ENCODE measurements at places on chromosomes 2 and 18.

- no peak for DNase-seq
Observed at GRCh38 chr2:234083572-234084348, 33.3 kb downstream of the SPP2 start.

DNA sequence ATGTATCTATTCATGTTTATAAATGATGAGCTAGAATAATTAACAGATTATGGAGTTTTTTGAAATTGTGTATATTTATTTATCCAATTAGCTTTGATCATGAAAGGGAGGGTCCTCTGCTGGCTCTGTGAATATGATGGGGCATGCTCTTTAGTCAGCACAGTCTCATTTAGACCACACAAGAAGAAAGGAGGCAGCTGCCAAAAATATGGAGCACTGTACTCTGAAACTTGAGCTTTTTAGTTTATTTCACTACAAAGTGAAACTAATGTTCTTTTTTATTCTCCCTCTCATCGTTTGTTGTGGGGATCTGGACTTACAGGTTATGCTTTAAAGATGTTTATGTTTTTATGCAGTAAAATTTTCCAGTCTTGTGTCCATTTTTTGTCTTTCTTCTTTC is 266.9 kb upstream of the GULP1 start:
- DNase-seq: no peak

DNA sequence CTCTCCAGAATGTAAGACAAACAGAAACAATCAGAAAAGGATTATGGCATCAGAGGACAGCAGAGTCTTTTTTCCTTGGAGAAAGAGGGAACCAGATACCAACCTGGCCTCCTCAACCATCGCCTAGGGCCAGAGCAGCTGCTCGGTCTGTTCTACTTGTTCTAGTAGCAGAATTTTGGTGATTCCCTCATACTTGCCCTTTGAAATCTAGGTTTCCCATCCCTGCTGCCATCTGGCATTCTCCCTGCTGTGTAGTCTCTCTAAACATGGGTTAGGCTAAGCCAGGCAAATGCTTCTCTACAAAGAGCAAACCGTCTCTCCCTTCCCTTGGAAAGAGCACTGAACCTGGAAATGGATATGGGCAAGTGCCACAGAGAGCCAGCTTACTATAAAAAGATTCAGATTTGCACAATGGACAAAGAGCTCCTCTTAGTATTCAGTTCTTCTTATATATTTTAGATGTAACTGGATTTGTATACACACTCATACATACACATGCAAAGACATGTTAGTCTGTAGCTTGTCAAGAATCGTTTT is 208.6 kb upstream of the ST6GAL2 start:
- no peak for DNase-seq

GRCh38 chr2:111236025-111236424 is 115.3 kb downstream of the BCL2L11 start:
- no peak for DNase-seq

GRCh38 chr2:65316072-65316471 is 88.4 kb downstream of the ACTR2 start:
- no peak for DNase-seq

DNA sequence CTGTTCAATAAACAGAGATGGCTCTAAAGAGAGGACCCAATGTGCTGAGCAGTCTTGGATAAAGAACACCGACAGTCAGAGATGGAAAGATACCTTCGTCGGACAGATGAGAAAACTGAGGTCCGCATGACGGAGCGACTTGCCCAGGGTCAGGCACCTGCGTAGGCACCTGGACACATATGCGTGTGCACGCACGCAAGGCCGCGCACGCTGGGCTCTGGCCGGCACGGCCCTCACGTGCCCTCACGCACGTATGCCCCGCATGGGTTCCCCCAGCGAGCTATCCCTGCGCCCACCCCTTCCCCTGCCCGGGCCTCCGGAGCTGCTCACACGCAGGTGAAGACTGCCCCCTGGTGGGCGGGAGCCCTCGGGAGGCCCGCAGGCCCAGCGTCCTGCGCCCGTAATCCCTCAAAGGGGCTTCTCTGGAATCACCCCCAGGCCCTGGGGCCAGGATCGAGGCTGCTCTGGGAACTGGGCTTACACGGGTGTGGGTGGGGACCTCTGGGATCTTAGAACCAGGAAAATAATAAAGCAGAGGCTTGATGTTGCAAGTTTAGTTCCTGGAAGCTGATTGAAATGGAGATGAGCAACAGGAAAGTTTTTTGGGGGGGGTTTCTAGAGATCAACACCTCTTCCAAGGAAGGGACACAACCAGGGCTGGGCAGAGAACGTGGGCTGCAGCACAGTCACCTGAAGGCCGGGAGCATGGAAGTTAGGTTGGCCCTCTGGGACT is 246.3 kb downstream of the TNS1 start:
- peak; percentile 53 for DNase-seq

DNA sequence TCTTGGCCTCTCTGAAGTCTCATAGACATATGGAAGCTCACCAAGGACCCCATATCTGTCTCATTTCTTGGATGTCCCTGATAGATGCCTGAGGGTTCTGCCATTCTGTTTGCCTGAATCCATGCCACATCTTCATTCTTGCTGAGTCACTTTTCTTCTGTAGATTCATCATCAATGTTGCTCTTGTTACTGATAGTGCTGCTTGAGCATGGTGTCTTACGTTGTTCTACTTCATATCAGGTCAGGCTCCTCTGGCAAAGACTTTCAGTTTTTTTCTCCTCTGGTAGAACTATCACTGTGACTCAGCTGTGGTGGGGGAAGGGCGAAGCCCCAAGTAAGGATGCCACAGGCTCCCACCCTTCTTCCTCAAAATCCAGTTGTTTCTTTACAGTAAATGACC is 885.2 kb downstream of the DCDC2C start:
- no peak for DNase-seq

- no peak for DNase-seq
Observed at GRCh38 chr2:28463893-28464292, 32.0 kb upstream of the PLB1 start.

DNA sequence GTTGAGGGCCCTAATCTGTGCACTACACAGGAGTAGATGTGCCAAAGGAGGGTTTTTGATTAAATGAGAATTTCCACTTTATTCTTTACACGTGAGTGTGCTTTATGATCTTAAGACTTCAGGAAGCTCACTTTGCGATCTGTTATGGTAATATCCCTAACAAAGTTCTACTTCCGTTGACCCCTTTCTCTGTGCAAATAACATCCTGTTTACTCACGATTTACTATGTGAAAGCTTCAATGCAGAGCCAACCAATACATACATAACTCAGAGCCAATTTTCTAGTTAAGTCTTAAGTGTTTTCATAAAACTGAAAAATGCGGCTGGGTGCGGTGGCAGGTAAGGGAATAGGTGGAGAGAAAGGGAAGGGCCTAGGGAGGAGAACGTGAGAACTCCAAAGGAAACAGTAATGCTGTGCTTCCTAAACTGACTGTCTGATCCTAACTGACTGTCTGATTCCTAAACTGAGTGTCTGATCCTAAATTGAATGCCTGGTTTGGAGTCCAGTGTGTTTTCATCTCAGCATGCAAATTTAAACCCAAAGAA is 87.6 kb downstream of the PLCL1 start:
- peak; percentile 46 for DNase-seq

DNA sequence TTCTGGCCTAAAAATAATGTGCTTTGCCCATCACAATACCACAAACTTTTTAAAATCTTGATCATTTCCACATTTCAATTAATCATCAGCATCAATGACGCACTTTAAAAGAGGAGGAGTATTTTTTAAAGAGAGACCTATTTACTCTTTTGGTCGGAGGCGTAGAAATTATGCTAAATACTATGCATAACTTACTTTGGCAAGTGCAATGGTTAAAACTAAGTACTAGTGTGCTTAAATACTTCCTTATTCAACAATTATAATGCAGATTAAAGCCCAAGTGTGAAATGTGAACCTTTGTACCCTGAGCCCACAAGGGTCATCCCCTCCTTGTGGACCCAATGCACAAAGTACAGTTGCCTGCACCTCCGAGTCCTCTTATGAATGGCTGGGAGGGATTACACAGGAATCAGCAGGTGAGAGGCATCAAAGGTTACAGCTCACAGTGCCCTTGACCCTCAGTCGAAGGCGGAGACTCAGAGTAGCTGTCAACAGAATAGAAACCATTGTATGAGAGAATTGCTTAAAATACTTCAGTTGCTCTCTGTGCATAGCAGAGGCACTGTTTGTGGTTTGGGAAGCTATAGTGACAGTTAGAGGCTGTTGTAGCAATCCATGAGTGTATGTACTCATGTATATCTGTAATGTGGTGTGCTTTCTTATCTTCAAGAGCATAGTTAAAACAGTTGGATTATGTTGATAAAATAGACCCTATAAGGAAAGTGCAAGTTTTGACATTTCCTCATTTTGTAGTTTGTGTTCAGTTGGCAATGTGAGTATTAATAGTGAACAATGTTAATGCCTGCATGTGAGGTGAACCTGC is 151.7 kb upstream of the ITGA4 start:
- DNase-seq: peak; percentile 55

- no peak for DNase-seq
Observed at GRCh38 chr2:70795164-70795995, 4.9 kb upstream of the FIGLA start.

- no peak for DNase-seq
Observed at GRCh38 chr2:40166006-40166405, 285.9 kb downstream of the SLC8A1 start.

DNA sequence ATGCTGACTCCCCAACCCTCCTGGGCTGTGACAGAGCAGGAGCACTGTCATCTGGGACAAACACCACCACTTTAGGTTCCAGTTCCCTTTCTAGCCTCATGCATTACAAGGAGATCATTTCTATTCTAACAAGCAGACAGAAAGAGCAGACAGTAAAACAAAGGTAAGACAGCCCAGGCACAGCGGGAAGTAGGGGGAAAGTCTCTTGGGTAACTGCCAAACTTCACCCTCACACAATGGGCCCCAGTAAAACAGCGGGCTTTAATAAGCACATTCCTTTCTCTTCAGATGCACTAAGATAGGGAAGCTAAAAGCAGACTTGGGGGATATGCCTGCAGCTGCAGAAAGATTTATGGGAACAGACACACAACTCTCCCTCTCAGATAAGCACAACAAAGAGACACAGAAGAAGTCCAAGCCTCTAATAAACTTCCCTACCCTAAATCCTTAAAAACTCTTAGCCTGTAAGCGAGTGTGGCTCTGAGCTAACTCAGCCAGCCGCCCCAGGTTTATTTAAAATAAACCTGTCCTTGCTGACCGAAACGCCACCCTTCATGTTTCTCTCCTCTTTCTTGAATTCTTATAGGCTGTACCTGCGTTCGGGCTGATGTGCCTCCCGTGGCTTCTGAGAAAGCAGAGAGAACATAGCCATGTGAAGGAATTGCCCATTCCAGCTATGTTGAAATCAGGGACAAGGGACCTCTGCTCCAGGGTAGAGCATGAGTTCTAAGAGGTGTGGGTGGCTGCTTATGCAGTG is 726.8 kb upstream of the DDX18 start:
- DNase-seq: no peak

GRCh38 chr2:197517150-197517549 is 1.3 kb downstream of the MOB4 start:
- no peak for DNase-seq

DNA sequence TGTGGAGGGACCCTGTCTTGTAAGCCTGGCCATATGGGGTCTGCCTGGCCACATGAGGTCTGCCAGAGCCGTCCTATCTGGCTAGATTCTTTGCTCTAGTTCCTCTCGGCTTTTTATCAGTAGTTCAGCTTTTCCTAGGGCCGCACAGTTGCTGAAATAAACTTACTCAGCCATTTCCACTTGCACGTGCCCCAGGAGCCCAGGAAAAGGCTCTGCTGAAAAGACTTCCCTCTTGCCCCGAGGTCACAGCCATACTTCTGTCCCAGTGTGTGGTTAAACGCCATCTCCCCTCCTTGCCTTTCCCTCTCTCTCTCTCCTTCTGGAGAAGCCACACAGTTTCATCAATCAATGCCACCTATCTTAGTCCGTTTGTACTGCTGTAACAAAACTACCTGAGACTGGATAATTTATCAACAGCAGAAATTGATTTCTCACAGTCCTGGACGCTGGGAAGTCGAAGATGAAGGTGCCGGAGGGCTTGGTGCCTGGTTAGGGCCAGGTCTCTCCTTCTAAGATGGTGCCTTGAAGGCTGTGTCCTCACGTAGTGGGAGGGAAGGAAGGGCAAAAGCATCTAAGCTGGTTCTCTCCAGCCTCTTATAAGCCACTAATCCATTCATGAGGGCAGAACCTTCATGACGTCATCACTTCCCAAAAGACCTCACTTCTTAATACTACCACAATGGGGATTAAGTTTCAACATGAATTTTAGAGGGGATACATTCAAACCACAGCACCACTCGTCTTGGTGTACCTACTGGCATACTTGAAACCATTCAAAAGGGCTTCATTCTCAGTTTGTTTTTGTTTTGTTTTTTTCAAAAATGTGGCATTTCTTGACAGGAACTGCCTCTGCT is 11.2 kb upstream of the GALM start:
- DNase-seq: no peak

- no peak for DNase-seq
Observed at GRCh38 chr18:77057006-77057395, 75.6 kb downstream of the MBP start.

GRCh38 chr18:12155996-12156395 is 62.4 kb downstream of the ANKRD62 start:
- DNase-seq: no peak

DNA sequence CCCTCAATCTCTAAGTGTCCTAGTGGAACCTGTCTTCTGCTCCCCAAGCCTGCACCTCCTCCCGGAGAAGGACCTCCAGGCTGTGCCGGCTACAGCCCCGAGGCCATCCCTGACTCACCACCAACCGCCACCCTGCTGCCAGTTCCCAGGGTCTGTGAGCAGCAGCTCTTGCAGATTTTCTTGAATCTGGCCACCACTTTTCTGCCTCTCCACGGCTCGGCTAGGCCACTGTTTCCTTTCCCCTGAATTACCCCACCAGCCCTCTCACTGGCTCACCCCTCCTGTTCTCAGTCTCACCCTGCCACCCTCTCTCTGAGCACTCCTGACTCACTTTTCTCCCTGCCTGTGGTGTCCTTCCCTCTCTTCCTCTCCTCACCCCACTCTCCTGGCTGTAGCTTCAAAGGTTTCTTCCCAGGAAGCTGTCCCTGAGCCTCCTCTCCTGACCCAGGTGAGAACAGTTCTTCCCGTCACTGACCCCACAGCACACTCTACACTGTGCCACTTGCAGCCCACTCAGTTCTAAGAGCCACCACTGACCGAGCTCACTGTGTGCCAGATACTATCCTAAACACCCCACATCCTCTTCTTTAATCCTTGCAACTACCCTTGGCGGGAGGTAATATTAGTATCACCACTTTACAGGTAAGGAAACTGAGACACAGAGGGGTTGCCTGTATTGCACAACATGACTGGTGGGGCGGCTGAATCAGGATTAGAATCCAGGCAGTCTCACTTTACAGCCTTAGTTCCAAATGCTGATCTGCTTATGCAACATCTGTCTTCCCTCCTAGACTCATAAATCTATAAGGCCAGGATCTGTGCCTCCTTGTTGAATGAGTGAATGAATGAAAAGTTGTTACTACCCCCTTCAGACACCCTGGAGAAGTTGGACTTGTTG is 111.6 kb downstream of the SMAD7 start:
- no peak for DNase-seq

GRCh38 chr18:48771641-48772375 is 179.0 kb downstream of the SMAD7 start:
- DNase-seq: no peak

GRCh38 chr2:26901326-26902183 is 53.6 kb downstream of the DPYSL5 start:
- no peak for DNase-seq

GRCh38 chr2:85753525-85754312 is at the start of gene ATOH8:
ATOH8 (plus strand) TSS chr2:85753991; CDS start chr2:85754190, 199 bp downstream.
- DNase-seq: no peak

- no peak for DNase-seq
Observed at GRCh38 chr2:177519534-177520115, 127.1 kb downstream of the AGPS start.

Data from CD4-positive, alpha-beta T cell treated with Interleukin-6 at 100 ng/mL for 8 hours (primary cell).